ENCODE measurements at places on chromosomes 3 and 15.

- no peak for DNase-seq
Measured at GRCh38 chr3:16529264-16529663, 15.8 kb upstream of the RFTN1 start.

DNA sequence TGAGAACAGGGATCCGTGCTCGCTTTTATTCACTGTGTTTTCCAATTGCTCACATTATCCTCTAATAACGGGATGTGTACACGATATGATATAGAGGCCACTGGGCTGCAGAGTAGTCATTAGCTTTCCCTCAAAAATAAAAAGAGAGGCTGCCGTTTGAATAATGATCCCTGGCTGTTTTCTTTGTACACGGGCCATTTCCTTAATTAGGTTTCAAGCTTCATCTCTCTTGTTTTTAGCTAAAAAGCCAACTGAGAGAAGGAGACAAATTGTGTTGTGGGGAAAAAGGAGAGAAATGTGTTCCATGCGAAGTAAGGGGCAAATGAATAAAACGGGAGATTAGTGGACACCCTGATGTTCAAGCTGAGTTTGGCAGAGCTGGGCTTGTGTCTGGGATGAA is 174.2 kb downstream of the CACNA2D3 start:
- no peak for DNase-seq

GRCh38 chr3:187041362-187042307 is 97.7 kb downstream of the RPL39L start:
- peak; percentile 29 for DNase-seq

- DNase-seq = no peak
Measured at GRCh38 chr3:97882975-97883598, 61.3 kb downstream of the CRYBG3 start.

DNA sequence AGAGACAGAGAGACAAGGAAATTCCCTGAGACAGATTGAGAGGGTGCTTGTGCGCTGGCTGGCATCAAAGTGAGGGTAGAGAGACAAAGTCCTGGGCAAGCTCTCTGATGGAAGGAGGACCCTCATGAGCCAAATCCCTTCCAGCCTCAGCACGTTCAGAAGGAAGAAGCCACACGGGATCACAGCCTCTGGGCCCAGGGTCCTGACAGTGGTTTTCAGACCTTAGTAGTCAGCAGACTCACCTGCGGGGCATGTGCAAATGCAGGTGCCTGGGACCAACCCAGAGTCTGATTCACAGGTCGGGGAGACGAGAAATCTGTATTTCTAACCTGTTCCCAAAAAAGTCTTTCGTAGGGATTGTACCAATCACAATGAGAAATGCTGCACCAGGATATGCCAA is 15.2 kb upstream of the KY start:
- DNase-seq = no peak

DNA sequence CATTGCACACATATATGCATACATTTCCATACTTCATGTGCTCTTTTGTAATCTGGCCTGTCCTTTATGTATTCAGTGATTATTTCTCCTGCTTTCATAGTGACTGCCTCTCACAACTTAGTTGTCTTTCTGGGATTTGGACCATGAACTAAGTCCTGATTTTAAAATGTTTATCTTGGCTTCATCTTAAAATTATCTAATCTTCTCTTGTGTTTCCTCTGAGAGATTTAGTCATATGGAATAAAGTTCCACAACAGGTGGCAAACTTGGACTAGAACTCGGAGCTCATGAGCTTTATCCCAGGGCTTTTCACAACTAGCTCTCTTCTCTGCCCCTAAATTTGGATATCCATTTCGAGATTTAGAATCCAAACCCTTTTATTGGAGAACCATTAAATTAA is 44.3 kb downstream of the U2SURP start:
- DNase-seq = no peak

GRCh38 chr3:64667887-64668581 is 19.8 kb downstream of the ADAMTS9 start:
- DNase-seq = no peak

GRCh38 chr3:160856450-160856849 is 100.4 kb downstream of the PPM1L start:
- no peak for DNase-seq

DNA sequence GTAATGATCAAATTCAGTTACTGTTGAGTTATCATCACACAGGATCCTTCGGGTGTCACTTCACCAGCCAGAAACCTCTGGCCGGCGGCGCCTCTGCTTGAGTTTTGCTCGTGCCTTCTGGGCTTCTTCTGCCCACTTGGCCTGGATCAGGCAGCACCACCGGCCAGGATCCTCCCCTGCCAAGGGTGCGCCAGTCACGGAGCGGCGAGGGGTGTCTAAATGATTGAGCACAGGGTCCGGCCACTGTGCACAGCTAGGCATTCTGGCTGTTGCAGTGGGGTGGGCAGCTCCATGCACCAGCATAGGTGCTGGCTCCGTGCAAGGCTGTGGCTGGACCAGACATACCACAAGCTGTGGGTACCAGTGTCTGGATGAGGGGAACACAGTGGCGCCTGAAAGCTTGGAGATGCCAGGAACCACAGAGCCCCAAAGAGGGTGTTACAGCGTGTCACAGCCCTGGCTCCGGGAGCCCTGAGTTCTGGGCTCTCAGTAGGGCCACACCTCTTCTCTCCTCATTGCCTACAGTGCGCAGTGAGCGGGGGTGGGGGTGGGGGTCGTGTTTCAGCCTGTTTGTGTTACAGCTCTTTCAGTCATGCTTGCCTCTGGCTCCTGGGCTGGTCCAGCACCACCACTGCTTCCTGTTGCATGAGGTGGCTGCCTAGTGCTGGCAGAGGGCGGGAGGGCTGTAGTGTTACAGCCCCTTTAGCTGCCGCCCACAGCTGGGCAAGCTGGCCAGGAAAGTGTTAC is 169.4 kb downstream of the FNDC3B start:
- DNase-seq = no peak

GRCh38 chr15:89556413-89557262 is 18.6 kb upstream of the TICRR start:
- peak; percentile 9 for DNase-seq

Data from stimulated activated CD4-positive, alpha-beta T cell treated with anti-CD3 and anti-CD28 coated beads, Interleukin-12 subunit alpha, Interleukin-12 subunit beta, amount 100 ng/mL, for 4 hours (primary cell).